Prostate gland (tissue), 2 donors: ENCODE measurements at places on chromosomes 7 and 10. TPM values are rescaled to one million over a fixed set of nuclear protein-coding genes. Genes with fewer than 3 reads are reported as not detected.

VSTM2A gene
- 5.8 TPM for total RNA-seq

DNA sequence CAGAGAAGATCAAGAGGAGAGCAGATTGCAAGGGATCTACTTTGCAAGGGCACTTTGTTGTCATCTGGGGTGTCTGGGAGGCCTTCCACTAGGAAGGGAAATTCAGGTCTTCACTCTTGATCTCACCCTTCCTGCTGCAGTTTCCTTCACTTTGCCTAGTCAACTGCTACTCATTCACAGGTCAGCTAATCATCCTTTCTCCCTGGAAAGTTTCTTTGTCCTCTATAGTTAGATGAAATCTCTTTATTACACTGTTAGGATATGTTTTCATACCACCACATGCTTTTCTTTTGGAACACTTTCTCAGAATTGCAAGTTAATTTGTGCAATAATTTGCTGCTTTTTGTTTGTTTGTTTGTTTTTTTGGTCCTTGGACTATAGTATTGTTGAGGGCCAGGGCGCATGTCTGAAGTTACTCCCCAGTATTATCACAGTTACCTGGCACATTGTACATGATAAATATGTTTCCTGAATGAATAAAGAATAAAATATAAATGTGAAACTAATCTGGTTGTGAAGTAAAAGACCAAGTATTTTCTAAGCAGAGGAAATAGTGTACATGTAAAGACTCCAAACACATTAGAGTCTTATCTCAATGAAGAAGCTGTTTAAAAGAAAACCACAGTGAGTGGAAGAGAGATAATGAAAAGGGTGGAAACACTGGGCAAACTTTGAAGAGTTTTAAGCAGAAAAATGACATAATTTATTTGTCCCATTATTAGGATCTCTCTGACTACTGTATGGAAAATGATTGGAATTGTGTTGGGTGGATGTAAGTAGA, 139.9 kb upstream of the DGKB start:
- H3K27me3 ChIP-seq: no peaks in the 10 kb centered on the region
- no peak overlapping the region for H3K4me3 ChIP-seq
- H3K36me3 ChIP-seq: no peaks in the 10 kb centered on the region
- no peak overlapping the region for H3K27ac ChIP-seq
- DNase-seq: no peak
- no peaks in the 10 kb centered on the region for H3K4me1 ChIP-seq

DNA sequence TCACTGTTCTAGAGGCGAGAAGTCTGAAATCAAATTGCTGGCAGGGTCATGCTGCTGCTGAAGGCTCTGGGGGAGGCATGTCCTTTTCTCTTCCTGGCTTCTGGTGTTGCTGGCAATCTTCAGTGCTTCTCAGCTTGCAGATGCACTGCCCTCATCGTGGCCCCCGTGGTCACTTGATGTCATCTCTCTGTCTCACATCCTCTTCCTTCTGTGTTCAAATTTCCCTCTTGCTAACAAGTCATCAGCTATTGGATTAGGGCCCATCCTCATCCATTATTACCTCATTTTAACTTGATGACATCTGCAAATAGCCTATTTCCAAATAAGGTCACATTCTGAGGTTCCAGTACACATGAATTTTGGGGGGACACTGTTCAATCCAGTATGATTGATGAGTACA, 36.6 kb upstream of the SRGN start:
- H3K27me3 ChIP-seq: no peaks in the 10 kb centered on the region
- no peaks in the 10 kb centered on the region for H3K4me1 ChIP-seq
- H3K4me3 ChIP-seq: no peak overlapping the region
- H3K36me3 ChIP-seq: no peaks in the 10 kb centered on the region
- H3K27ac ChIP-seq: no peak overlapping the region
- DNase-seq: no peak

DNA sequence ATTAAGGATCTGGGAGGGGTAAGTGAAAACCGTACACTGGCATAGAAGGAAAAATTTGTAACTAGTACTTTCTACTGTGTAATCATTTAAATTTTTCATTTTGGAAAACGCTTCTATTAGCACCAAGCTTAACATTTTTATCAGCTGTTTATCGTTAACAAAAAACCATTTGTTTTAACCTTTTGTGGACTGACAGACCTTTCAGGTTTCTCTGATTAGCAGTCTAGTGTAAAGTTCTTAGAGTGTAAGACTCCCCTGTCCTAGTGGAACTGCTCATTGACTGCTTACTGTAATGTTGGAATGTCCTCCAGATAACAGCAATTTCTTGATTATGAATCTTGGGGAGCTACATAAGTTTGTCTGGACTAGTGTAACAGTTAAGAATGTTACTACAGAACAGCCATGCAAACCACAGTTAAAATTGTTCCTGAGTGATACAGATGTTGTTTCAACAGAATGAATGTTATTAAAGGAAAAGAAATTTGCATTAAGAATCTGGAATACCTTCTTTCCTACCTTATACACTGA, 2.0 kb downstream of the DBF4 start:
- H3K4me3 ChIP-seq: no peak overlapping the region
- H3K27ac ChIP-seq: no peak overlapping the region
- no peak for DNase-seq
- no peaks in the 10 kb centered on the region for H3K36me3 ChIP-seq

GRCh38 chr7:117005449-117005848, 52.1 kb downstream of the ST7 start:
- H3K4me1 ChIP-seq: no peaks in the 10 kb centered on the region
- H3K27me3 ChIP-seq: no peaks in the 10 kb centered on the region
- no peak overlapping the region for H3K27ac ChIP-seq
- DNase-seq: no peak
- H3K4me3 ChIP-seq: no peak overlapping the region

DNA sequence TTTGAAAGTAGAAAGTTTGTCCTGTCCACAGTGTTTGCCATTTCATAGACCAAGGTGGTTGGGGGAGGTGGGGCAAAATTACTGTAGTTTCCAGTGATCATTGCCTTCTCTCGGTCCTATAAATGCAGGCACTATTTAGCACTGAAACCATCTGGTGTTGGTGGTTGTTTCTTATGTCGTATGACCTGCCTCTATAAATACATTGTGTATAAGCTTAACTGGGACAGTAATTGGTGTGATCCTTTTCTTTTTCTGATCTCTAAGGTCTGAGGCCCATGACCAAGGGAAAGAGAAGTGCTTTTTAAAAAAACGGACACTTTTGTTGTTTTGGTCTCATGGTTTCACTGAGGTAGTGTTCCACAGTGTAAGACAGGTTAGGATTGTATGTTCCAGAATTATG, 63.1 kb downstream of the AUTS2 start:
- H3K27me3 ChIP-seq: no peaks in the 10 kb centered on the region
- H3K4me1 ChIP-seq: no peaks in the 10 kb centered on the region
- no peaks in the 10 kb centered on the region for H3K36me3 ChIP-seq
- no peak for DNase-seq
- no peak overlapping the region for H3K27ac ChIP-seq
- H3K4me3 ChIP-seq: no peak overlapping the region

DNA sequence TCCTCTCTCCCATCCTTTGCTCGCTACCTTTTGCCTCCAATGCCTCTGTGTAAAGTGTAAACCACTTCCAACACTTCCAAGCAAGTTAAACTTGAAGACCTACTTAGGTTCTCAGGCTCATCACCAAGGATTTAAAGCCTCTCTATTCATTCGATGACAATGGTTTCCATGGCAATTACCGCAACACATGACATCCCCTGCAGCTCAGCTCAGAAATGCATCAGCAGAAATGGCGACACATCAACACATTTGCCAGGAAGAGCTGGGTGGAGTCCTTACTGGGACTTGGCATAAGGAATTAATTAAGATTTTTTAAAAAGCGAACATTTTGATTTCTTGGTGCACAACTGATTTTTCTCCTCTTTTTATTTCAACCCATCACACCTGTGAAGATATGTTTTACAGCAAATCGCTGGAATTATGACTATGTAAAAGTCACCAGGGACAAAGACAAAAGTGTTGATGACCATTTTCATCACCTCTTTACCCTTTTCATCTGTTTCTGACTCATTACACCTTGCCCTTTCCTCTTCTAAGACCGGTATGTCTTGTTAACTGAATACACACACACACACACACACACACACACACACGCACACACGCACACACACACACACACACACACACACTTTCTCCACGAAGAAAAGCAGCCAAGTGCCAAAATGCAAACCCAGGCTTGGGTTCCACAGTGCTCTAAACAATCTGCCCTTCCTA, 453.4 kb upstream of the CELF2 start:
- H3K27ac ChIP-seq: no peak overlapping the region
- H3K36me3 ChIP-seq: no peaks in the 10 kb centered on the region
- no peaks in the 10 kb centered on the region for H3K4me1 ChIP-seq
- H3K27me3 ChIP-seq: no peaks in the 10 kb centered on the region
- no peak overlapping the region for H3K4me3 ChIP-seq

- H3K4me3 ChIP-seq: no peak overlapping the region
- H3K4me1 ChIP-seq: no peaks in the 10 kb centered on the region
- H3K27ac ChIP-seq: no peak overlapping the region
- H3K36me3 ChIP-seq: no peaks in the 10 kb centered on the region
These were observed 155.2 kb upstream of the BMPER start for GRCh38 chr7:33750177-33750576.

TMEM176A gene
- 6.9 TPM for total RNA-seq

DNA sequence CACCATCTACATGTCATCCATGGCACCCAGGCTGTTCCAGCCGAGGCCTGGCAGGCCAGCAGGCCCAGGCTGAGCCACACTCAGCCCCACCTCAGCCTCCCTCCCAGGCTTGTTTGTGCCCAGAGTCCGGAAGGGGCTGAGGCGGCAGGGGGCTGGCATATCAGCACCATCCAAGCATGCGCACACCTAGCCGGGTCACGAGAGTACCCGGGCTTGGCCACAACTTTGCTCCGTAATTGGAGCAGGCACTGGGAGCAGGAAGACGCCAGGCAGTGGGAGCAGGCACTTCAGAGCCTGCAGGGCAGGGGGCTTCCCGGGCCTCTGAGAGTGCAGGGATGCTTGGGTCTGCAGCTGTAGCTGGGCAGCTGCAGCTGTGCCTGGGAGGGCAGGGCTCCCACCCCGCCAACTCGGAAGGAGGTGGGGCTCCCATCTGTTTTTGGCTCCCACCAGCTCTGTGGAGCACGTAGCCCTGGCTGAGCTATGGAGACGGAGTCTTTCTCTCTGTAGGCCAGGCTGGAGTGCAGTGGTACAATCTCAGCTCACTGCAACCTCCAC, 15.2 kb upstream of the TSPAN15 start:
- H3K27ac ChIP-seq: no peak overlapping the region
- no peaks in the 10 kb centered on the region for H3K36me3 ChIP-seq
- no peaks in the 10 kb centered on the region for H3K4me1 ChIP-seq
- no peak overlapping the region for H3K4me3 ChIP-seq
- DNase-seq: no peak
- H3K27me3 ChIP-seq: no peaks in the 10 kb centered on the region

GSTO2 gene
- 18.1 TPM for total RNA-seq

EPO gene
- total RNA-seq: 1.6 TPM

DNA sequence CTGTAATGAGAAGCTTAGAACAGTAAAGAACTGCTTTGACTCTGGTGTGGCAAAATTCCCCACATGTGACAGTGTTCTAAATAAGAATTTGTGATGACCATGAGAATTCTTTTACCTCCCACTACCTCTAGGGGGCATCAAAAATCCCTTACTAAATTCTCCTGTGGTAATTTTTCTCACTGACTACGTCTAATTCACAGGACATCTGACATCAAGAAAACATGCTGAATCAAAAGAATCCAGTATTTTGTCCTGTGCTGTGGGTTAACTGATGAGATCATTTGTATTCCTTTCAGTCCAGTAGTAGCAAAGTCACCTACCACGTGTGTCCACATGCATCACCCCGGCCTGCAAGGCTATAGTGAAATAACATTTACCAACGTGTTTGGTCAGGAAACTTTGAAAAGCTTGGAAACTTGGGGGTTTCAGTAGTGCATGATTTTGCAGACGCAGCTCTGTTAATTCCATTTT, 103.8 kb downstream of the ATE1 start:
- no peaks in the 10 kb centered on the region for H3K27me3 ChIP-seq
- H3K4me3 ChIP-seq: no peak overlapping the region
- no peak for DNase-seq
- no peaks in the 10 kb centered on the region for H3K36me3 ChIP-seq

DNA sequence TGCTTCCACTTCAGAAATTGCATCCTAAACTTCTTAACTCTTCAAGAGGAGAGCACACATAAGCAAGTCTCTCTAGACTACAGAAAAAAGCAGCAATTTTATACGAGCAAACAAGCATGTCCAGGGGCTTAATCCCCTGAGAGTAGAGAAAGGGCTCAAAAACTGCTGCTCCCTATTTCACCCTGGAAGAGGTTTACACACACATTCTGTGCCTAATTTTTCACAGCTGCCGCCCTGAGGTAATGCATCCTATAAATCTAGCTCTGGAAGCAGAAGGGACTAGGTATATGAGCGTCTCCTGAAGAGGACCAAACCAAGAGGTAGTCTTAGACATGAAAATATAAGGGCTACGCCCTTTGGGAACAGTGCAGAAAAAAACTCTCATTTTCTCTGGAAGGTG, 73.1 kb downstream of the CRPPA start:
- H3K27me3 ChIP-seq: no peaks in the 10 kb centered on the region
- H3K4me1 ChIP-seq: no peaks in the 10 kb centered on the region
- DNase-seq: no peak
- no peak overlapping the region for H3K27ac ChIP-seq
- no peaks in the 10 kb centered on the region for H3K36me3 ChIP-seq
